ENCODE measurements at places on chromosomes 11 and 22. TPM values are rescaled to one million over a fixed set of nuclear protein-coding genes. Genes with fewer than 3 reads are reported as not detected.

OR51B2 gene
- not detected for polyA plus RNA-seq

ELFN2 gene
- 2.8 TPM for polyA plus RNA-seq

SERHL2 gene
- polyA plus RNA-seq: 3.8 TPM

SAA4 gene
- not detected for polyA plus RNA-seq

UCP3 gene
- polyA plus RNA-seq: 1.2 TPM

USP47 gene
- 10.3 TPM for polyA plus RNA-seq

C11orf87 gene
- 0.49 TPM for polyA plus RNA-seq

TUG1 gene
- polyA plus RNA-seq: 63.2 TPM

OR8G5 gene
- not detected for polyA plus RNA-seq

SNX15 gene
- 9.0 TPM for polyA plus RNA-seq

GLYAT gene
- polyA plus RNA-seq: not detected

MAPK8IP2 gene
- polyA plus RNA-seq: 2.7 TPM

LRRC74B gene
- 0.03 TPM for polyA plus RNA-seq

AGBL2 gene
- polyA plus RNA-seq: 5.5 TPM

ADM gene
- polyA plus RNA-seq: 35.4 TPM

CDHR5 gene
- not detected for polyA plus RNA-seq

MMP1 gene
- 5.9 TPM for polyA plus RNA-seq

LRRC4C gene
- 0.21 TPM for polyA plus RNA-seq

APLNR gene
- 0.03 TPM for polyA plus RNA-seq

DEUP1 gene
- not detected for polyA plus RNA-seq

All from SK-N-SH (cell line).